Posterior cingulate gyrus (tissue), 11 donors: ENCODE measurements at places on chromosomes 7 and 10.

DNA sequence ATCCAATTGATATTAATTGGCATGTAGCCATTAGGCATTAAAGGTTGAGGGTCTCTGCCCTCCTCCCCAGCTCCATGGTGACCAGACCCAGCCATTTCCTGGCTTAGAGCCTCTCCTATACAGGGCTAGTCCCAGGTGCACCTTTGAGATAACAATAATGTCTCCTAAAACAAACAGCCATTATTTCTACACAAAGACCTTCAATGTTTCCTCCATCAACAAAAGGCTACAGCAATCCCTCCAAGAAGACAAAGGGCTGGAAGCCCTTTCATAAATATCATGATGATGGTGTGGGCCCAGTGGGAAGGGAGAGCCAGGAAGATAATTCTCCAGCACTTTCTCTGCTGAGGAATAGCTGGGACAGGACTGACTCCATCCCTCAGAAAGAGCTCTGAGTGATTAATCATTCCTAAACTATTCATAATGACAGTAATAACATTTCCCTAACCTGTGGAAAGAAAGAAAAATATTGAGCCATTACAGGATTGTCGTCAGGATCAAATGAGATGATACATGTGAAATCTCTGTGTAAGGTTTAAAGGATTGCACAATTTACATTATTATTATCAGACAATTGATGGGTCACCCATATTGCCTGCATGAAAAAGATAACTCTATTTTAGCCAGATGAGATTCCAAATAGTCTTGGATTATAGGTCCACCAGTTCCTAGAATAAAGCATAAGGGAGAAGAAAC, 10.2 kb downstream of the PKD2L1 start:
- no peak for DNase-seq

DNA sequence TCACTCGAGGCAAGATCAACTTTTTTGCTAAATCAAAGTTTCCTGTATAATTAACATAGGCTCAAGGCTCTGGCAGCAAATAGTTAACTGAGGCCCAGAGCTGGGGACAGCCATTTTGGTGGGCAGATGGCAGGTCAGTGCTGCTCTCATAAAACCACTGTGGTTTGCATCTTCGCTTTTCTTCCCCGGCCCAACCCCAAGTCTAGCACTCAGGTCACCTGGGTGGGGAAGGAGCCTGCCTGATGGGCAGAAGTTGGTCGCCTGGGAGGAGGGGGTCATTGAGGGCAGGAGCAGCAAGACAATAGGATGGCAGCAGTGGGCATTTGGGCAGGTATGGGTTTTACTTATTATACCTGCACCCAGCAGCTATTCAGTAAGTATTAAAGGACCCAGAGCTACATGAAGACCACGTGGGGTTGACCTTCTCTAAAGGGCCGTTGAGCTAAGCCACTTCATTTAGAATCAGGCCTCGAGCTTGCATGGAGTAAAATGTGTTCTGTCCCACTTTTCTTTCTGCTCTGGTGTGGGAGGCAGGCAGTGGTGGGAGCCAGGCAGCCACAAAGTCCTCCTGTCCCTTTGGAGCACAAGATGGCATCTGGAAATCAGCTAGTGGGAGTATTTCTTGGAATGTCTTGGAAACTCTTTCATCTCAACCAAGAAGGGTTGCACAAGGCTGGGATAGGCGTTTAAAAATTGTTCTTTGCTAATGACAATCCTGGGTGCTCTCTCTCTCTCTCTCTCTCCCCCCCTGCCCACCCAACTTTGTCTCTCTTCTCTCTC, 133.4 kb downstream of the SPAG6 start:
- peak; percentile 88 for DNase-seq

GRCh38 chr10:34615770-34616169, 199.3 kb downstream of the PARD3 start:
- DNase-seq, result no peak

GRCh38 chr7:144436500-144436899, 33.0 kb upstream of the NOBOX start:
- DNase-seq, result no peak

GRCh38 chr7:106964466-106964865, 80.0 kb upstream of the PRKAR2B start:
- DNase-seq, result no peak

DNA sequence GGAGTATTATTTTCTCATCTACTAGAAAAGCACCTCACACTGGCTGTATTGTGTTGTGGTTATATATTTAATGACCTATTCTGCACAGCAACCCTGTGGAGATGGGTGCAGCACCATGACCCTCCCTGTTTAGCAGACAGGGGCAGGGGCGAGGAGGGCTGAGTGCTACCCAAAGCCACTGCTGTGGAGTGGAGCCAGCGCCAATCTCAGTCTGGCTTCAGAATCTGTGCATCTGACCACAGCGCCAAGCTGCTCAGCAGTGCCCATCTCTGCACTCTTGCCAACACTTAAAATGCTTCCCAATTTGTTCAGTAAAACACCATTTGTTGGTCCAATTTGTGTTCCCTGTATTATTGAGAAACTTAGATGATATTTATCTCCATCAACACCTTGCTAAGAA, 239.1 kb downstream of the ZMYND11 start:
- no peak for DNase-seq

DNA sequence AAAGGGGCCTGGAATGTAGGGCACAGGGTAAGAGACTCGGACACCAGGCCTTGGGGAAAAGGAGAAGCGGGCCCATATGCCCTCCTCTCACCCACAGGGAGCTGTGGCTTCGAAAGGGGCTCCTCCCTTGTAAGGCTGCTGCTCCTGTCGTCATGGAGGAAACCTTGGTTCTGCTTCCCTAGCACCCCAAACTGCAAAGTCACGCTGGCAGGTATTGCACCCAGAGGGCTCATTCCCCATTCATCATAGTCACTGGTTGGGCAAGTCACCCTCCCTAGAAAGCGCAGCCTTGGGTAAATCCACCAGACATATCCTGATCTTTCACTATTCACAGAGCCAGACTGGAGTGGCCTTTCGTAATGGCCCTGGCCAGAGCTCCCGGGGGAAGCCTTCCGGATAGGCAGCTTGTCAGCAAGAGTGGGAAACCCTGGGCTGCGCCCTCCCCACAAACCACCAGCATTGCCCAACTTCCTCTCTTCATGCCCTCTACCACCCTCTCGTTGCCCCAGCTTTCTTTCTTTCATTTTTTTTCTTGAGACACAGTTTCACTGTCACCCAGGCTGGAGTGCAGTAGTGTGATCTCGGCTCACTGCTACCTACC, 121.0 kb downstream of the HIP1 start:
- DNase-seq, result no peak

GRCh38 chr7:110442381-110442837, 648.5 kb upstream of the LRRN3 start:
- DNase-seq, result no peak

DNA sequence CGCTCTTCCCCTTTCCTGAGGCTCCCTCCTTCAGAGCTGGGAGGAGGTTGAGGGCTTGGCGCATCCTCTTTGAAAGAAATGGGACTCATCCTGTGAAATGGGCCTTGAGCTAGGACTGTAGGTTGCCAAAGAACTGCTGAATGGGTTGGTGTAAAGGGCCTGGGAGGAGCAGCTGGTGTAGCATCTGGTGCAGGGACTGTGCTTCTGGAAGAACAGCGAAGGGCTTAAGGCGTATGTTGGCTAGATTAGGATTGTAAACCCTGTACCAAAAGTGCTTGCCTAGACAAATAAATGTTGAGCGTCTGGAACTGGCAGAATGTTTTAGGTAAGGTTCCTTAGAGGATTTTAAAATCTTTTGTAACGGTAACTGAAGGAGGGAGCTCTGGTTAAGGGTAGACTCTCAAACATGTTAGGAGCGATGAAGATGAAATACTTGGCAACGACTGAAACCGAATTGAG, 563 bp downstream of the STAM start:
- DNase-seq, result no peak

- no peak for DNase-seq
Measured at GRCh38 chr7:55508221-55509011, 63.9 kb downstream of the VOPP1 start.

DNA sequence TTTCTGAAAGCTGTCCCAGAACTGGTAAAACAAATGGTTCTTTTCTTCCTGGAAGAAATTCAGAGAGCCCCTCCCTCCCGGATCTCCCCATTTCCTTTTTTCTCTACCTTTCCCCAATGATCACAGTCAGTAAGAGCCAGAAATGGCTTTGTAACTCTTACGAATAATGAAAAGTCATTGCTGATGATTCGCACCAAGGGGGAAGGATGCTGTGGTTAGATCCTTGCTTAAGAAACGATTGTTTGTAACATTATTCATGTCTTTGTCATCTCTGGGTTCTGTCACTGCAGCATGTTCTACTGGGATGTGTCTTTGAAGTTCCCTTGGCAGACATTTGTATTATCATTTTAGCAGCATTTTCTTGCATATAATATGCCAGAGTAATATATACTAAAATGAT, 138.9 kb downstream of the CACNB2 start:
- no peak for DNase-seq

DNA sequence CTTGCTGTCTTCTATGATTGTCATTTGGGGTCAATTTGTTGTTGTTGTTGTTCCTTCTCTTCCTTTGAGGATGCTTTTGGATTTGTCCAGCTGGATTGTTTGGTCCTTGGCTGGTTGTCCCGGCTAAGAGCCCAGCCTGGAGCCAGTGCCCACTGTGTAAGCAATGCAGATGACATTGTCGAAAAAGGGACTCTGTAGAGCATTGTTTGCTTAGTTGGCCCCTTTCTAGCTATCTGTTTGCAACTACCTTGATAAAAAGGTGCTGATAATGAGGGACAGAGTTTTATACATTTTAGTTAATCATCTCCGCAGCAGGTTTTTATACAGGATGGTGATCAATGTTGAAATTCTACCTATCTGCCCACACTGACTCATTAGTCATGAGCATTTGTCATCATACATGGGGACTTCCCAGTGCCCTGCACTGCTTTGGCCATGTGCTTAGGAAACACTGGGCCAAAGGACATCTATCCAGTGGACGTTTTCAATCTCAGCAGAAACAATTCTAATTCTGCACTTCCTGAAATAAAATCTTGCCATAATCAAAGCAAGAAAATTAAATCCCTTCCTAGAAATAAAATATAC, 311.9 kb downstream of the GRM8 start:
- no peak for DNase-seq

DNA sequence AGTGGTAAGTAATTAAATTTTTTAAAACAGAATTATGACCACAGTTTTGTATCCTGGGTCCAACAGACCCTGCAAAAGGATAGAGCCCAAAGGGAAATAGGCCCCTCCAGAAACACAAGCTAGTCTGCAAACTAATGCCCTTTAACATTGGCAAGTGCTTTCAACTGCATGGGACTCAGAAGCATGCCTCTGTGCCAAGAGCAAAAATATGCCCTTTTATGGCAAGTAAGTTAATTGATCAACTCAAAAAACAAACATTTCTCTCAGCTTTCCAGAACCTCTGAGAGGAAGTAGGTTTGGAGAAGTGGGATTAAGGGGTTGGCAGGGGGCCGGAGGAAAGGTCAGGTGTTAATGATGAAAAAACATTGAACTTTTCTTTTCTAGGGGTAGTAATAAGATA, 186.6 kb upstream of the PRSS1 start:
- no peak for DNase-seq

DNA sequence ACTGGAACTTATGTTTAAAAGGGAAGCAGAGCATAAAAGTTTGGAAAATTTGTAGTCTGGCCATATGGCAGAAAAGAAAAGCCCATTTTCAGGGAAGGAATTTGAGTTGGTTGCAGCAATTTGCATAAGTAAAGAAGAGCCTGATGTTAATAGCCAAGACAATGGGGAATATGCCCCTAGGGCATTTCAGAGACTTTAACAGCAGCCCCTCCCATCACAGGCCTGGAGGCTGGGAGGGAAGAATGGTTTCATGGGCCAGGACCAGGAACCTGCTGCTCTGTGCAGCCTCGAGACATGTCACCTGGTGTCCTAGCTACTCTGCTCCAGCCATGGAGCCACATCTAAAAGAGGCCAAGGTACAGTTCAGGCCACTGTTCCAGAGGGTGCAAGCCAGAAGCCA, 35.3 kb downstream of the HTR7 start:
- DNase-seq, result no peak

DNA sequence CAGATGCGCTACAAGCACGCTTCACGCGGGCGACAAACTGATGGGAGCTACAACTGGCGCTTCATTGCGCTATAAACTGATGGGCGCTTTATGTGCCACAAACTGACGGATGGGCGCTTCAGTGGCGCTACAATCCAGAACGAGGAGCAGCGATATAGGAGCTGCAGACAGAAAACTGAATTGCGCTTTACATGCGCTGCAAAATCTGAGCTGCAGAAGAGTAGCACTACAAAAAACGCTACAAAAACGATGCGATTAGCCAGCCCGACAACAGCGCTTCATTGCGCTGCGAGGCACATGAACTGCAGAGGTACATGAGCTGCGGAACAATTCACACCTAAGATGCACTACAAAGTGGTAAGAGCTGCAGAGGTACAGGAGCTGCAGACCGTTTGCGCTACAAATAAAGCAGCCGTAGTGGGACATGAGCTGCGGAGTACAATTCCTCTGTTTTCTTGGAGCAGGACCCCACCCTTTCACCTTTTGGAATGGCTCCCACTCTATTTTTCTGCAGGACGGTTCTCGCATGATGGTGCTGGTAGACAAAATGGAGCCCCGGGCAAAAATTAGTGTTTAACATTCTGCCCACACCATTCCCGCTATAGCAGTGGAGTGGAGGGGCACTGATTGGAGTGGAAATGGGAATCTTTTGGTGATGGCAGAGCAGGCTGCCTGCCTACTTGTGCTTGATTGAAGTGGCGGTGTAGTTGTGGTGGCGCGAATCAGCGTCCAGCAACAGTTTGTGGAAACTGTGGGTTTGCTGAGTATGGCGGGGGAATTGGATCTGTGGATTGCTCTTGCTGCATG, 1.2 kb upstream of the SGCE start:
- DNase-seq, result no peak

- no peak for DNase-seq
Measured at GRCh38 chr7:131501422-131501821, 55.0 kb downstream of the PODXL start.

- no peak for DNase-seq
Measured at GRCh38 chr7:20598459-20599309, 16.8 kb upstream of the ABCB5 start.

- no peak for DNase-seq
Measured at GRCh38 chr7:1917221-1918062, 247.4 kb downstream of the ELFN1 start.

GRCh38 chr7:73606801-73607691, 17.3 kb downstream of the MLXIPL start:
- DNase-seq, result peak; percentile 52

GRCh38 chr10:94780844-94781243, 18.4 kb downstream of the CYP2C19 start:
- no peak for DNase-seq

GRCh38 chr7:132152131-132152889, 424.0 kb downstream of the PLXNA4 start:
- no peak for DNase-seq

DNA sequence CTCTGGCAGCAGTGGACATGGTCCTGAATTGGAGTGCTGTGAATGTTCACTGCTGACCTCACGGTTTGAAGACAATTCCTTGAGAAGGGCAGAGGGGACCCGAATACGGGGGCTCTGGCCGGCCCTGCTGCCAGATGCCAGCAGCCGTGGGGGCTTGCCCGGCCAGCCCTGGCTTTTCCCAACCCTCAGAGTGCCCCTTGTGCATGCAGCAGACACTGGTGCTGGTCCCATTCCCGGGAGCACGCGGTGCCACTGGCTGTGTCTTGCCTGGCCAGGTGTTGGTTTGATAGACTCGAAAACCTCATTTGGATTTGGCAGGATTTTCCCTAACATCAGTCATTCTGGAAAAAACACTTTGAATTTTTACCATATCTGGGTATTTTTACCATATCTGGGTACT, 49.1 kb downstream of the LHPP start:
- DNase-seq, result no peak
